NCI-H446 treated with DMSO at 0.1 percent for 48 hours (cell line): ENCODE measurements at places on chromosomes 7 and 10.

- no peak for DNase-seq
Measured at GRCh38 chr7:140390466-140391190, 7.7 kb downstream of the SLC37A3 start.

DNA sequence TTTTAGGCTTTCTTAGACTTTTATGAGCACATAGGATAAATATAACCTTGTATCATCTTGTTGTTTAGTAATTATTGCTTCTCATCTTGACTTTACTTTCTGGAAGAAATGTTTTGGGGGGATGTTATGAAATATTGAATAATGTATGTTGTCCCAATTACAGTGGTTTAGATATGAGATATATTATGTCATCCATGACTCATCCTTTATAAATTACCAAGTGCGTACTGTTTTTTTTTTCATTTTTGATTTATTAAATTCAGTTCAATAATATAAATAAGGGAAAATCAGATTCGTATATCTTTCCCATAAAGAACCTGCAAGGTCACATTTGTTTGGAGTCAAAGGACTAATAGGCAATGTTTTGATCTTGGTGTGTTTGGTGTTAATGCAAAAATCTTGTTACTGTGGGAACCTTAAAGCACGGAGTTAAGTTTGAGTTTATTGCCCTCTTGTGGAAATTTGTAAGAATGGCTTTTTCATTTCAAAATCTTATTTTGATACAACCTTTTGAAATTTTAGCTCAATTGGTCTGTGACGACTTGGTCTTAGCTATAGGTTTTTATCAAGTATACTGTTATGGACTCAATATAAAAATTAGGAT is 108.6 kb downstream of the SRI start:
- peak; percentile 56 for DNase-seq

DNA sequence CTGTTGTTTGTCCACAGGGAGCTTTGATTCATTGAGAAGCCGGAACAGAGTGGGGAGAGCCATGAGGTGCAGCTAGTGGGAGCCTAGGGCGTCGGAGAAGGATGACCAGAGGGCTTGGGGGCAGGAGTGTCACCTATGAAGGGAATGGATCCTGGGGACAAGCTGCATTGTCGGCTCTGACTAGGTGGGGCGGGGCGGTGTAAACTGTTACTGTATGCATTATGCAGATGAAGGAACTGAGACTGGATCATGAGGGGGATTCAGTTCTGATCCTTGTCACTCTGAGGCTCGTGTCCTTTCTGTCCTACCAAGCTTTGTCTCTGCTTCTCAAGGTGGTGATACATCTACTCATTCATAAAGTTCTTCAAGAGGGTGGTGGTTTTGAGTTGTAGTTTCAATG is 39.9 kb upstream of the MMD2 start:
- no peak for DNase-seq

DNA sequence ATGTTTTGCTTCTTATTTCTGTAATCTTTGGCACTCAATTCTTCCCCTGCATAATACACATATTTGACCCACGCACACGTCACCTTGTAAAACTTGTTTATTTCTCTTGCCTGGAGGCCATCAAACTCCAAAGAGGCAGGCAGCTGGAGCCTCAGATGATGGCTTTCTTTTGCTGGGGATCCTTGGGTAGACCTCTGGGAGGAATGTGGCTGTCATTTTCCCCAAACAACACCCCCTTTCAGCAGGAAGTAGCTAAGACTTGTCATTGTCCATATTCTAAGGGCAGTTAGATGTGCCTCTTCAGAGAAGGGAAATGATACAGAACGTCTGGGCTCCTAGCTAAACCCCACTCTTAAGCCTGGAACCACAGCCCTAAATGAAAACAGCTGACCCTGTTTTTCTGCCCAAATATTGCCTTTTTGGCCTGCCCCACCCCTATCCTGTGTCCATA is 111.3 kb downstream of the ITGB8 start:
- no peak for DNase-seq

DNA sequence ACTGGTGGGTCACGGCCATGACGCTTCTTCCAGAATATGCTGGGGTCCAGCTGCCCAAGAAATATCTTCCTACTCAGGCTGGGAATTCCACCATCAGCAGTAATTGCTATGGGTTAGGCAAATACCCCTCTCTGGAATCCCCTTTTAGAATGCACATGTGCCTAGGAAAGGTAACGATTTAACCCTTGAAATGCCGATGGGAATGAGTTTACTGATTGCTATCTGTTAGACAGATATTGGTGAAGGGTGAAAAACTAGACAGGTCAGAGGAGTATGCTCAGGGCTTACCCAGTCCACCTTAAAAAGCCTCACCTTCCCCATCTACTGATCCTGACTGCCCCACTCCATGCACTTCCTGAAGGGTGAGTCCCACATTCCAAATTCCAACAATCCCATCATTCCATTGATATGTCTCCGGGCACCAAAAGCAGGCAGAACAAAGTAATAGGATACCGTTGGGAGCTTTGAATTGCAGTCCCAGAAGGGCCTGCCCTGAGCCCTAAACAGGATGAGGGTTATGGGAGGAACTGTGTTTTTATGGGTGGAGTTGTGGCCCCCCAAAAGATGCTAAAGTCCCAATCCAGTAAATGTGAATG is 59.3 kb downstream of the DLG5 start:
- DNase-seq, result no peak

DNA sequence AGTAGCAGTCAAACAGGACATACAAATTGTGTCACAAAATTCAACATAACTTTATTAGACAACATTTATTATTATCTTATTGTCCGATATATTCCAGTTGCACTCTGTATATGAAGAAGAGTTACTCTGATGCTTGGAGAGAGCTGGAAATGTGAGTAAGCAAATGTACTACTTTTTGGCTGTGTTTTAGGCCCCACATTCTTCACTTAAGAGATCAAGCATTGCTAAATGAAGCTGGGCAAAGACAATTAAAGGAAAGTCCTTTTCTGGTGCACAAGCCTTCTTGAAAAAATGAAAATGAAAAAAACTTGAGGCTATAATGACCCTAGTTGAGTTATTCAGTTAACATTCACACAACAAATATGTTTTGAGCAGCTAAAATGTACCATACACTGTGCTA is 26.1 kb downstream of the MYPN start:
- DNase-seq, result no peak

DNA sequence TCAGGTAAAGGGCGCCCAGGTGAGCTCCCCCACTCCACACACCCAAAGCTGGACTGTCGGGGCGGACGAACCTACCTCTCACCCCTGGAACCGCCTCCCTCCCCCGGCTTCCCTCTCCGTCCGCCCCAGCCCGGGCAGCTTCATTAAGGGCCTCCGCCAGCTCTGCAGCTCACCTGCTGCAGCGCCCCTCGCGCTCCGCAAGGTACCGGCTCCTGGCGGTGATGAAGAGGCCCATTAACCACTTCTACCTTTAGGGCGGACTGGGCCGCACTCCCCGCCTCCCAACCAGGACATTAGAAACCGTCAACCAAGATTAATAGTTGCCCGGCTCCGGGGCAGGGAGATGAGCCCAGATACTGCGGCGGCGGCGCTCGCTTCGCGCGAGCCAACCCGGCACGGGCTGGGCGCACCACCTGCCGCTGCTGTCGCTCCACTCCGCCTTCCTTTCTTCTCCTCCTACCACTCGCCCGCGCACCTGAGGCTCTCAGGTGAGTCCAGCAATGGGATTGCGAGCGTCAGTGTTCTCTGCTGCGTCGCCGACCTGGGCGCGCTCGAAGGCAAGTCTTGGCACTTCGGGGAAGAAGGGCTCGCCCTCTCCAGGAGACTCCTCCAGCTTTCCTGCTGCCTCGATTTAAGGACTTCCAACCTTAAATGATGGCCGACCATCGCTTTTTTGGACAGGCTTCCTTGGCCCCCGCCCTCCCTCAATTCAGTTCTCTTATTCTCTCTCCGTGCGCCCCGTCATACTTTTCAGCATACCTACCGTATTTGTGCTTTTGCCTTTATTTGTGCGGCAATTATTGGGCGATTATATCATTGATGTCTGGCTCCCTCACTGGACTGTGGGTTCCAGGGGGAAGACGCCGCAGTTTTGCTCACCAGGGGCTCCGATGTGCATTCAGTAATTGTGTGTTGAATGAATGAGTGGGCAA is 13.6 kb upstream of the KAZALD1 start:
- DNase-seq, result no peak

- DNase-seq, result no peak
Measured at GRCh38 chr10:117928741-117929140, 118.0 kb downstream of the RAB11FIP2 start.

DNA sequence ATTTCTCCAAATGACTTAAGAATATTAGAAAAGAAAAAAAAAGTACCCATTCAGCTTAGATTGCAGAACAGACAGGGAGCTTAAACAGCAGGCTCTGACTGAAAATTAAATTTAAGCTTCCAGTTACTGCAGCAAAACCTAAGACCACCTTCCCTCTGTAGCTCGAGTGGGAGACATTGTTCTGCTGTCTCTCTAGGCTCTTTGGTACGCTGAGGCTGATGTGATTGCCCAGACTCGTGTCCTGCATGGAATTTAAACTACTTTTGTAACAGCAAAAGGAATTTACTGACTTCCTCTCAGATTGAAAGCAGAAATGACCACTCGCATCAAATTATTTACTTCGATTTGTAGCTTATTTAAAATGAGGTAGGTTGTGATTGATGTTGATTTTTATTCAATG is 124.6 kb downstream of the LRRTM3 start:
- DNase-seq, result no peak

DNA sequence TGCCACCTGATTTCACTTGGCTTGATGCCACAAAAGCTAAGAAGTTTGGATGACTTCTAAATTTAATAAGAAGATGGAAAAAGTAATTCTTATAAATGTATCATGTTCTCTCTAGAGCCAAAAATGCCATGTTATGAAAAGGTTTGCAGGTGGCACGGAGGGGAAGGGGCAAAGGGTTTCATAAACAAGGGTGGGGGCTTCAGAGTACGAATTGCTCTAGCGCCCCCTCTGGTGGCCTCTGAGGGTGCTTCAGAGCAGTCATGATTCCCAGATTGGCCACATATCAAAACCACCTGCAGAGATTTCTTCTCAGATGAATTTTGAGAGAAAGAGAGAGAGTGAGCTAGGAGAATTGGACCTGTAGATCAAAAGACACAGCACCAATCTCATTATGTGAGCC is 208.6 kb upstream of the YAE1 start:
- no peak for DNase-seq

GRCh38 chr10:3476640-3477448 is 304.3 kb upstream of the PITRM1 start:
- DNase-seq, result no peak

- DNase-seq, result no peak
Measured at GRCh38 chr7:121394709-121395140, 1.4 kb downstream of the FAM3C start.

DNA sequence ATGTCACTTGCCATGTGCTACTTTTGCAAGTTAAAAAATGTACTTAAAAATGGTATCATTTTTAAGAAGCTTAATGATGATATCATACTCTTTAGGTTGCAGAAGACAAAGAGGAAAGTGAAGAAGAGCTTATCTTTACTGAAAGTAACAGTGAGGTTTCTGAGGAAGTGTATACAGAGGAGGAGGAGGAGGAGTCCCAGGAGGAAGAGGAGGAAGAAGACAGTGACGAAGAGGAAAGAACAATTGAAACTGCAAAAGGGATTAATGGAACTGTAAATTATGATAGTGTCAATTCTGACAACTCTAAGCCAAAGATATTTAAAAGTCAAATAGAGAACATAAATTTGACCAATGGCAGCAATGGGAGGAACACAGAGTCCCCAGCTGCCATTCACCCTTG is 6.1 kb downstream of the LMOD2 start:
- DNase-seq, result no peak

DNA sequence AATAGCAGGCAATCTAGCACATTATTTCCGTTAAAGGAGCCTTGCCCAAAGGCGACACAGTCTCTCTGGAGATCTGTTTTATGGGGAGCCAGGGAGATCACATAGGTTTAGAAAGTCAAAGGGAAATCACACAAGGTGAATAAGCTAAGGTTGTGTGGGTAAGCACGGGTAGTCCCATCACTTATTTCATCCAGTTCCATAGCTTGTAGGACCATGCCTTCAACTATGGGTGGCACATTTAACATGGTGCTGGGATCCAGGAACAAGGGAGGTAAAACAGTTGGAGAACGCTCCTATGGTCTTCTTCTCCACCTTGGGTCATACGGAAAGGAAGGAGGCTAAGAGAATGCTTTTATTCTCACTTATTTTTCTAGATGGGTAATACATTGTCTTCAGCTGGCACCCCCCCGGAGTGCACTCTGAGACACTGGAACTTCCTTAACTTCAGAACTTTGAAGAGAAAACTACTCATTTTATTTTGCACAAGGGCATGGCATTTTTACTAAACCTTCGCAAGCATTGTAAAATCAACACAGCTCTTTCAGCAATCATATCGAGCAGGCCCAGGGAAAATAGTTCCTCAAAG is 435.4 kb downstream of the KIF20B start:
- no peak for DNase-seq

DNA sequence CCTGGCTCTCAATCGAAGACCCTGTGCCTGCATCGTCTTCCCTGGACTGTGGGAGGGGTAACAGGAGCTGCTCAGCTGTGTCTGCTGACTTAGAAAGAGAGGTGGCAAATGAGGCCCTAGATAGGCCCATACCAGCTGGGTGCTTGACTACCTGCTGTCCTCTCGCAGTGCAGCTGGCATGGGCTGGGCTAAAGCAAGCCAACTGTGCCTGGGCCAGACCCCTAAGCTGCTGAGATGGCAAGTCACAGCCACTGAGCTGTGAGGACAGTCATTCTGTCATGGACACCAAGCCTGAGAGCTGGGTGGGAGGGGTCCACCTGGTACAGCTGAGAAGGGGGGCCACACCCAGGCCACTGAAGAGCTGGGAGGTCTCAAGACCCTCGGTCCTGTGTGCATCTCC is 45.8 kb upstream of the AQP1 start:
- no peak for DNase-seq

- DNase-seq, result no peak
Measured at GRCh38 chr10:70828923-70829322, 13.2 kb downstream of the SGPL1 start.

- DNase-seq, result no peak
Measured at GRCh38 chr10:5360318-5360915, 4.3 kb upstream of the UCN3 start.

DNA sequence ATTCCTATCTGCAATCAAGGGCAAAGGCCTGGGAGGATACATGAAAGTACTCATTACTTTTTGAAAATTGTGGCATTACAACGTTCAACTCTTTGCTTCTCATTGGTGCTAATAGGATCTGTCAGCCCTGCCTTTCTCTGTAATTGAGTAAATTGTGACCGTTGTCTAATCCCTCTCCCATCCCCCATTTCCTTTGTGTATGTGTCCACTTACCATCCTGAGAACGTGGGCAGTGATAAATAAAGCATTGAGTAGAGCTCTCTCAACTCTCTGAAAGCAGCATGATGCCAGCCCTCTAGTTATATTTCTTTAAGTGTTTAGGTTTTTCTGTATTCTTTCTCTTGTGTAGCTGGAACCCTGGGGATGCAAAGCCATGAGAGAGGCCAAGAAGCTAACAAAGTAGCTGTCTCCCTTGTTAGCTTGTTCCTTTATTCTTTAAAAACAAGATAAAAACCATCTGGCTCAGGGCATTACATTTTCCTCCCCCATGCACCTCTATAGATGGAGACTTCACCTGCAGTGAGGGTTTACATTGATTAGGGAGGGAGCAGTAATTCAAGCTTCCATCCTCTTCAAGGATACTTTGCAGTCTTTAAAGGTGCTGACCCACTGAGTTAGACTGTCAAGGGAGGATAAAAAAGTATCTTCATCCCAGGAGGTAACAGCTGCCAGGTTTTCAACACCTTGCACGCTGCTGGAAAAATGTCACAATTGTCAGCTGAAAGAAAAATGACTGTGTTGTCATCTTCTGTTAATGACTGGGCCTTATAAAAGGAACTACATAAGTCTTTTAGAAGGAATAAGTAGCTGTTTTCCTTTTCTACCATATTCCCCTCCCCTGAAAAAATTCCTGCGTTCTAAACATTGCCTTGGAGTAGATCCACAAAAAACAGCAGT is 112.3 kb downstream of the BTRC start:
- no peak for DNase-seq
